ENCODE measurements at places on chromosomes 6 and 20.
A peak's percentile ranks its signal among the peaks of the same experiment; 100 is the strongest.

DNA sequence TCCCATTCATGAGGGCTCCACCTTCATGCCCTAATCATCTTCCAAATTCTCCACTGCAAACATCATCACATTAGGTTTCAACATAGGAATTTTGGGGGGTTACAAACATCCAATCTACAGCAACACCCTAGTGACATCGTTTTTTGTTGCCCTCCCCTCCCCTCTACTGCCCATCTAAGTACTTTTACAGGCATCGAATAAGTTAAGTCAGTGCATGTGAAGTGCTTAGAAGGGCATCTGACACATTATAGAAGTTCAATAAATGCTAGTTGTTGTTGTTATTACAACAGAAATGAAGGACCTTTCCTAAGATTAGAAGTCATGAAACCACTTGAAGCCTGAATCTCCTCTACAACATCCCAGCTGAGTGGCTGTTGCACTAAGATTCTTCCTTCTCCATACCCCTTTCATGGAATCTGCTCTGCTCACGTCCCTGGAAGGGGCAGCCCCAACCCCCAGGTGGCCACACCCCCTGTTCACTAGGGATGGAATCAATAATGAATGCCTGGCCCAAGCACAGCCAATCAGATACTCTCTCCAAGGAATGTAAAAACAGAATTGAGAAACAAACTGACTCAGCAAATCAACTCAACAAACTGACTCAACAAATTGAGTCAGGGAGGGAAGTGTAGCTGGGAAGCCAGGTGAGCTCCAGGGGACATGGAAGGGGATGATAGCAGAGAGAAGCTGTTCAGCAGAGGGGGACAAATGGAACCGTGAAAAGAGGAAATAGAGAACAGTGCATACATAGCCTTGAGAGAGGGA lies 3.9 kb upstream of the LRP11 start:
- no peak for DNase-seq

DNA sequence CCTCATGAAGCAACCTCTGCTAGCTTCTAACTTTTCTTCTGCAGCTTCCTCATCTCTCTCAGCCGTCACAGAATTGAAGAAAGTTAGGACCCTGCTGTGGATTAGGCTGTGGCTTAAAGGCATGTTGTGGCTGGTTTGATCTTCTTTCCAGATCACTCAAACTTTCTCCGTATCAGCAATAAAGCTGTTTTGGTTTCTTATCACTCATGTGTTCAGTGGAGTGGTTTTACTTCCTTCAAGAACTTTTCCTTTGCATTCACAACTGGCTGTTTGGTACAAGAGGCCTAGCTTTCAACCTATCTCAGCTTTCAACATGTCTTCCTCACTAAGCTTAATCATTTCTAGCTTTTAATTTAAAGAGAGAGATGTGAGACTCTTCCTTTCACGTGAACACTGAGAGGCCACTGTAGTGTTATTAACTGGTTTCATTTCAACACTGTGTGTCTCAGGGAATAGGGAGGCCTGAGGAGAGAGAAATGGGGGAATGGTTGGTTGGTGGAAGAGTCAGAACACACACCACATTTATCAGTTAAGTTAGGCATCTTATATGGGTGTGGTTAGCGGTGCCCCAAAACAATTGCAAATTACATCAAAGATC lies 17.2 kb downstream of the ZSCAN23 start:
- no peak for DNase-seq

GRCh38 chr6:5442916-5443315 lies 181.6 kb downstream of the FARS2 start:
- no peak for DNase-seq

DNA sequence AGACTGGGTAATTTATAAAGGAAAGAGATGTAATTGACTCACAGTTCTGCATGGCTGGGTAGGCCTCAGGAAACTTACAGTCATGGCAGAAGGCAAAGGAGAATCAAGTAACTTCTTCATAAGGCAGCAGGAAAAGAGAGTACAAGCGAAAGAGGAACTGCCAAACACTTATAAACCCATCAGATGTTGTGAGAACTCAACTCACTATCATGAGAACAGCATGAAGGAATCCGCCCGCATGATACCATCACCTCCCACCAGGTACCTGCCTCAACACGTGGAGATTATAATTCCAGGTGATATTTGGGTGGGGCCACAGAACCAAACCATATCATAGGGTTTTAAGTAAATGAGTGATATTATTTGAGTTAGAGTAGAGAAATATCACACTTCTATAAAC lies 189.3 kb downstream of the TSHZ2 start:
- no peak for DNase-seq

DNA sequence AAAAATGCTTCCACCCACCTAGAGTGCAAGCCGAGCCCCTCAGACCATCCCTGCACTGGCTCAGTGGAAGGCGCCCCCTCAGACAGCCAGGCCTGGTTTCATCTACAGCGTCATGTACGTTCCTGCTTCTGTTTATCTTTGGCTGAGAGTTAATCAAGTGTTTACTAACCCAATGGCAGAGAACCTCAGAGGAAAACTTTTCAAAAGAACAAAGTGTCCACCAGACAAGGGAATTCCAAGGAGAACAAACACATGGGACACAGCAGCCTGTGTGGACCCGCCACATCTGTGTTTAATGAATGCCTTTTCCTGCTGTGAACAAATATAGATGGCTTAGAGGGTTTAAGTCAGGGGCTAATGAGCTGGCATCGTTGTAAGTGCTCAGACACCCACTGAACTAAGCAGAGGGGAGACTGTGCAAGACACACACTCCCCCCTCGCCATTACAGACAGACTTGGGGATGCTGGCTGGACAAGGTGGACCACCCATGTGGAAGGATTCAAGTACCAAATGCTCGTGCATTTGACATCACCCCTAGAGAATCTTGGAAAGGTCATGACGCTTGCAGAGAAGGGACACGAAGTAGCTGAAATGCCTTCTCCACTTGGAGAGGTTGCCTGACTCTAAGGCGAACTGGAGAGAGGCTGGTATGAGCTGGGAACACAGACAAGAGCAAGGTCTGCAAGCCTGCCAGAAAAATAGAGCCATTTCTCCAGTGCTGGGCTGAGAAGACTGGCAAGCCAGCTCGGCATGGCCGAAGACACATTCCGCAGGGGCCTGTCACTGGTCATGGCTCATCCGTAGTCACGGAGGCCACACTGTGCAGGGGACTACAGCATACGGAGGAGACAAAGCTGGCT lies 53.5 kb upstream of the NXT1 start:
- no peak for DNase-seq

DNA sequence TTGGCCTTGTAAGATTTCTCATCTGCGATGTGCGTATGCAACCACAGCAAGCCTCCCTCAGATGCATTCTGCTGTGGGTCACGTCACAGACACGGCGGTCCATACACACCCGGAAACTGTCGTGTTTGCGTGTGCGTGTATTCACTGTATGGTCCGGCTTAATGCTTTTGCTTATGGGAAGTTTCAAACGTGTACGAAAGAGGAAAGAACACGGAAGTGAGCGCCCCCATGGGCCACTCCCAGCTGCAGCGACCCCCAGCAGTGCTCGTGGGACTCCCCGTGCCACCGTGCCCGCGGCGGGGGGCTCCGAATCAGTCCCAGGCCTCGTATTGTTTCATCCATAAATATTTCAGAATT lies 10.2 kb downstream of the DLL1 start:
- DNase-seq, result no peak

DNA sequence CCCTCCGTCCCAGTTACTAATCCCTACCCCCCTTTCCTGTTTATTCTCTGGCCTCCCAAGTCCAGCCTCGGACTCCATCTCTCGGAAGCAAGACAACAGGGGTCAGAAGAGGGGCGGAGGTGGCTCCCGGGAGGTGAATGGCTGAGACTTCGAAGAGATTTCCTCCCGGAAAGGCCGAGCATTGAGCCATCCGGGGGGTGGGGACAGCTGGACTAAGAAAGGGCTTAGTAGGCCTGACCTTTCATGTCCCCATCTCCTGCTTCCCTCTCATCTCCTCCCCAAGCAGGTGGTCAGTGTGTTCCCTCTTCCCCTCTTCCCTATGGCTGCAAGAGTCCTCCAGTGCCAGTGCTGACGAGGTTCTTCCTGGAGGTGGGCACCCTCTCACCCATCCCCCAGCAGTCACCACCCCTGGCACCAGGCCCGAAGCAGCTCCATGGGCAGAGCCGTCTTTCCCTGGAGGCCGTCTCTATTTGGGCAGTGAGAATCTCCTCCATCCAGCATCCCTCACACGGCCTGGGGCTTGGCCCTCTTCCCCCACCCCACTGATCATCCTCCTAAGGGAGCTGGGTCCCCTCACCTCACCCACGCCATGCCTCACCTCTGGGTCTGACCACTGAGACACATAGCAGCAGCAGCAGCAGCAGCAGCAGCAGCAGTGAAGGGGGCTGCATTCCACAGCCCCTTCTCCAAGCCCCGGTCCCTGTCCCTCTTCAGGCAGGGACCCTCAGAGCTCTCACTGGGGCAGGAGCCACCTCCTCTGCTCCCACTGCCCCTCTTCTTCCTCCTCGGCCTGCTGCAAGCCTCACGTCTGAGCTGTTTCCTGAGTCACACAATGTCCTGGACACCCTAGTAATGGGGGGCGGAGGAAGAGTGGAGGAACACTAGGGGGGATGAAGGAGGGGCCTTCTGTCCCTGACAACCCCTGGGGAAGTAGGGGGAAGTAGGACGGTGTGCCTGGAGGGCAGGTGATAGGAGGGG lies at the start of gene NOTCH4:
Gene NOTCH4, minus strand, starts transcription at position 810 of the 978 bp plus-strand sequence. Its CDS starts 139 bp downstream, at position 671.
- DNase-seq, result no peak

GRCh38 chr20:5001174-5002076 lies at the start of gene SLC23A2:
Gene SLC23A2 (minus strand): TSS chr20:5001510. CDS start chr20:4932562, 68,948 bp downstream.
- peak; percentile 54 for DNase-seq

DNA sequence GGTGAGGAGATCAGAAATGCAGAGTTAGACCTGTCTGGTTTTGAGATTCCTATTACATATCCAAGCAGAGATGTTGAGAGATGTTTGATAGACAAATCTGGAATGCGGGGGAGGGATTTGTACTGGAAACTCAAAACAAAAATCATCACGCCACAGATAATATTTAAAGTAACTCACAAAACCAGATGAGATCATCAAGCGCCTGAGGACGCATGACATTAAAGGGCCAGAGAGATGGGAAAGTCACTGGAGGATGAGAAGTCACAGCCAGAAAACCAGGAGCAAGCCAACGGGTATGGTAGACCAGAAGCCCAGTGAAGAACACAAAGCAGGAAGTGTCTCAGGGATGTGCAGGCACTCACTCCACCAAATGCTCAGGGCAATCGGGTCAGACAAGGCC lies 87.7 kb downstream of the DLL1 start:
- DNase-seq, result no peak

DNA sequence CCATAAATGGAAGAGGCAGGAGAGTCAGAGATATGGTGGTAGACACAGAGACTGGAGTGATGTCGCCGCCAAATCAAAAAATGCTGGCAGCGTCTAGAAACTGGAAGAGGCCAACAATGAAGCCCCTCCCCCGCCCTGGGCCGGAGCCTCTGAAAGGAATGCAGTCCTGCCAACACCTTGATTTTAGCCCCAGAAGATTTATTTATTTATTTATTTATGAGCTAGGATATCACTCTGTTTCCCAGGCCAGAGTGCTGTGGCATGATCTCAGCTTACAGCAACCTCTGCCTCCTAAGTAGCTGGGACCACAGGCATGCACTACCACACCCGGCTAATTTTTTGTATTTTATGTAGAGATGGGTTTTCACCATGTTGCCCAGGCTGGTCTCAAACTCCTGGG lies 82.6 kb upstream of the CCDC167 start:
- DNase-seq, result no peak

DNA sequence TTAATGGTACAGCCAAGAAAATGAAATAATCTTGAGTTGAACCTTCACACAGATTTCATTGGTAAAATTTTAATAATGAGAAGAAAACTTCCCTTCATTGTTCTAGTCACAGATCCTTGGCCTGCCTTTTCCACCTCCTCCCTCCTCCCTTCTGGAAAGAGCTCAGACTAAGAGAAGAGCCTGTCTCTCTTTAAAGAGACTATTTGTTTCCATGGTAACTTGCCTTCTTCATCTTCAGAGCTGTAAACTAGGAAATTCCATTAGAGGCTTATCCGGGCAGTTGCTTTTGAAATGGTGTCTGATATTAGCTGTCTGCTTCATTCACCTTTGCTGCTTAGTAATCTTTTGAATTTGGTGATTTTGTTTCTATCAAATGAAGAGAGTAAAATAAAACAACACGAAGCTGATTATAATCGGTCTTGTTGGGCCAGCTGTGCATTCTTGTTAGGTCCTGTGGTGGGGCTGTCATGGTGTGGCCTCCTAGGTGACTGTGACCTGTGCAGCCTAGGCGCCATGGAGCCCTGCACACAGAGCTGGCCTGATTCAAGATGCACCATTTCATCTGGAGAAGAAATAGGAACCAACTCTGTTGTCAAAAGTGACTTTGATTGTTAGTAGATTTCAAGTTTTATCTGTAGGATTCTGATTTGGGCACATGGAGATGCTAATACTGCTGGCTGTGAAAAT lies 96.7 kb downstream of the MAP3K7 start:
- DNase-seq, result no peak

GRCh38 chr20:17202673-17203072 lies 24.2 kb upstream of the PCSK2 start:
- DNase-seq, result no peak

- no peak for DNase-seq
Measured at GRCh38 chr6:169315830-169316614, 62.4 kb upstream of the THBS2 start.

DNA sequence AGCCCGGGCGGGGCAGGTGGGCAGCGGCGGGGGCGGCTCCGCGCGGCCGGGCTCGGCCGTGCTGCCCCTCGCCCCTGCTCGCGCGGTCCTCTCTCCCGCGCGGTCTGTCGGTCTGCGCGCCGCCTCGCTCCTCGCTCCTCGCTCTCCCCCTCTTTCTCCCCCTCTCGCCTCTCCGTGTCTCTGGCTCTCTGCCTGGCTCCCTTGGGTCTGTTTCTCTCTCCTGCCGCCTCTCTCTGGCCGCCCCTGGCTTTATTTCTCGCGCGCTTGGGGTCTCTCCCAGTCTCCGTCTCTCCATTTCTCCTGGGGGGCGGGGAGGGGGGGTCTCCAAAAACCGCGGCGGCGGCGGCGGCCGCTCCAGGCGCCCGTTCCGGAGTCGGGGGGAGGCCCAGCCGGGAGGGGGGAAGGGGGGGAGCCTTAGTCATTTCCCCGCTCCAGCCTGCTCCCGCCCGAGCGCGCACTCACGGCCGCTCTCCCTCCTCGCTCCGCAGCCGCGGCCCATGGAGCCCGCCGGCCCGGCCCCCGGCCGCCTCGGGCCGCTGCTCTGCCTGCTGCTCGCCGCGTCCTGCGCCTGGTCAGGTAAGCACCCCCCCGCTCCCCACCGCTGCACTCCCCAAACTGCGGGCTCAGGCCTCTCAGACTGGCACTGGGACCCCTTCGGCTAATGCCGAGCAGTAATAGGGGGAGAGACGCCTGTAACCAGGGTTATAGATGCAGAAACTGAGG lies at the start of gene SIRPA:
Gene SIRPA, plus strand, starts transcription at position 457 of the 723 bp plus-strand sequence. Its CDS starts 41 bp downstream, at position 498.
- DNase-seq, result no peak

GRCh38 chr20:8007490-8007889 lies 12.1 kb downstream of the TMX4 start:
- no peak for DNase-seq
